ENCODE measurements at places on chromosomes 13 and 19.
A peak's percentile ranks its signal among the peaks of the same experiment; 100 is the strongest.

DNA sequence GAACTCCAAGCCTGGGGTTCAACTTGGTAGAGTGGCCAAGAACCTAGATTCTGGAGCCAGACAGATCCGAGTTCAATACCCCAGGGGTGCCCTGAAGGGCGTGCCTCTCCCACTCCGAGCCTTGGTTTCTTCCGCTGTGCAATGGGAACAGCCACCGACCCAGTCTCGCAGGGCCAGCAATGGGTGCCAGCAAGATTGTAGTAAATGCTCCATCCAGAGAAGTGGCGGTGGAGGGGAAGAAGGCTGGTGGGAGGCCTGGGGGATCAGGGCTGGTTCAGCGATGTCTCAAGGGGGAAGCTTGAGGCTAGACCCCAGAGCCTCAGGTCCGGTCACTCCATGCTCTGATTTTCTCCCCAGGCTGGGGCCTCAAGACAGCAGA is 4.5 kb downstream of the WIZ start:
- no peak for DNase-seq

DNA sequence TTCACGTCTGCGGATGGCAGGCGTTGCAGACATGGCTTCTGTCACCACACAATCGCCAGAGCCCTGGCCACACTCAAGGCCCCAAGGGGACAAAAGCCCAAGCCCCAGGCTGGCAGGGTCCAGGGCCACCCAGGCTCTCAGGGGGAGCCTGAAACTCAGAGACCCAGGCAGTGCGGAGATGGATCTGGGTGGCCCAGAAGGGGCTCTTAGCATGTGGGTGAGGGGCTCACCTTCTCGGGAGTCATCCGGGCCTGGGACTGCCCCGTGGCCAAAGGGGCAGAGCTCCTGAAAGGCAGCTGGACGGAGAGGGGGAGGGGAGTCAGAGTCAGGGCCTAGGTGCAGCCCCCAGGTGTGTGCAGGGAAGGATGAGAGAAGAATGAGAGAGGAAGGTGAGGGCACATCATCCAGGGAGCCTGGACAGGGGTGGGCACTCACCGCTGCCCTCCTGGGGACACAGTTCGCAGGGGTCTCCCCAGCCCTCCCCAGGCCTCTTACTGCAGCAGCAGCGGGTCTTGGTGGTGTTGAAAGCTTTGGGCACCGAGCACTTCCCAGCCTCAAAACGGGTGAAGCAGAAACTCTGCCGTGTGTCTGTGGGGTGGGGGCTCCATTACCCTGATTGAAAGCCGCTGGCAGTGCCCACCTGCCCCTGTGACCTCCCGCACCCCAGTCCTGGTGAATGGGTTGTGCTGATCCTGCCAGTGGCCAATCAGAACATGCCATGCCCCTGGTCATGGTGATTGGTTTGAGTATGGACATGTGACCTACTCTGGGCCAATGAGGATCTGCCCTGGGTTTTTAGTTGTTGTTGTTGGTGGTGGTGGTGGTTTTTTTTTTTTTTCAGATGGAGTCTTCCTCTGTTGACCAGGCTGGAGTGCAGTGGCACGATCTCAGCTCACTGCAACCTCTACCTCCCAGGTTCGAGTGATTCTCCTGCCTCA is 37.4 kb downstream of the CCL25 start:
- no peak for DNase-seq

- no peak for DNase-seq
Observed at GRCh38 chr13:109672545-109672944, 113.8 kb downstream of the IRS2 start.

DNA sequence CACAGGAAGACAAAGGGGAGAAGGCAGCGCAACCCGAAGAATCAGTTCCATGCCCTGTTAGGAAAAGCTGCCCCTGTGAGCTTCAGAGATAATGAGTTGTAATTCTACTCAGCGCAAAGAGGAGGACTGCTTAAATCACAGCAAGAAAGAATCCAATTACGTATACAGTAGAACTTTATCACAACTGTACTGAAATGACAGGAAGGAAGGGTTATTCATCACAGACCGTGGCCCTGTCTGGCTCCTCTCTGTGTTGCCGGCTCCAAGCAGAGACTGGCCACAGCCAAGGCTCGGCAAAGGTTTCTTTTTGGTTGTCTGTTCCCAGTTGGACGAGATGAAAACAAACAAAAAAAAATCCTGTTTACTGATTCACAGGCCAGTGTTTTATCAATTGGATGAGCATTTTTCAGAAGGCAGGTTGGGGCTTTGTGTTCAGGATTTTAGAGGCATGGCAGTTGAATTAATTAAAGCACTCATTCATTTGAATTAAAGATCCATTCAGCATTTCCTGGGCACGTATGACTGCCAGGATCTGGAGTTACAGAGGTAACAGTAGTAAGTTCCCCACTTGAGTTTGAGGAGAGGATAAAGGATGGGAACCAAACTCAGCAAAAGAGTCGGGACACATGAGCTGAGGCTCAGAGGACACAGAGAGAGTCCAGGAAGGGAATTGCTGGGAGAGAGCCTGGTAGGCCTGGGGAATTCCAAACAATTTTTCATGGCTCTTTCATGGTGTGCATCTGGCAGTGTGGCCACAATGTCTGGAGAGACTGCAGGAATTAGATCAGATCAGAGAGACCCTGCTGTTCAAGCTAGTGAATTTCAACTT is 341.0 kb downstream of the DNAJC15 start:
- no peak for DNase-seq

GRCh38 chr19:45876411-45877197 is 9.3 kb downstream of the IRF2BP1 start:
- peak; percentile 62 for DNase-seq

DNA sequence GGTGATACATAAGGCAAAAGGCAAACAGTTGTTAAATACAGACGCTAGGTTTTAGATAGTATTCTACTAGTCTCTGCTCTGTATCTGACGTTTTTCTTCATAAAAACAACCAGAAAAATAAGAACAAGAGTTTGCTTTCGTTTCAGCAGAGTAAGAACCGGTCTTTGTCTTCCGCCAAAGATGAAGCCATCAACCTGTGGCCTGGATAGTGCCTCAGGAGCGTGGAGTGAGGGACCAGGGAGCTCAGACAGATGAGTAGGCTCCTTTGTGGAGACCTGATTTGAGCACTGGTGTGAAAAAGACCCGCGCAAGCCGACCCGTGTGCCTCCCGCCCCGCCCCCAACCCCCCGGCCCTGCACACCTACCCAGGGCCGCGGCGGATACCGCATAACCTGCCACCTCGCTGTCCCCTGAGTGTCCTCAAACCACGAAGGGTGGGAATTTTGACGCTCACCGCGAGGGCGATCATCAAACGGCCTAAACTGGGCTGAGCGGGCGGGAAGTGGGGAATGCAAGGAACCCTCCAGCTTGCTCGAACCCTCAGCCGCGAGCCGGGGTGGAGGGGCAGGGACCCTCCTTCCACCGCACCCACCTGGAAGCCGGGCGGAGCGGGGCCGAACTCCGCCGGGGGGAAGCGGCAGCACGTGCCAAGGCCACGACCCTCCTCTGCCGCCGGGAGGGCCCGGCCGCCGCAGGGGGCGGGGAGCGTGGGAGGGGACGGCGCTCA is 866 bp upstream of the LMO7 start:
- no peak for DNase-seq

DNA sequence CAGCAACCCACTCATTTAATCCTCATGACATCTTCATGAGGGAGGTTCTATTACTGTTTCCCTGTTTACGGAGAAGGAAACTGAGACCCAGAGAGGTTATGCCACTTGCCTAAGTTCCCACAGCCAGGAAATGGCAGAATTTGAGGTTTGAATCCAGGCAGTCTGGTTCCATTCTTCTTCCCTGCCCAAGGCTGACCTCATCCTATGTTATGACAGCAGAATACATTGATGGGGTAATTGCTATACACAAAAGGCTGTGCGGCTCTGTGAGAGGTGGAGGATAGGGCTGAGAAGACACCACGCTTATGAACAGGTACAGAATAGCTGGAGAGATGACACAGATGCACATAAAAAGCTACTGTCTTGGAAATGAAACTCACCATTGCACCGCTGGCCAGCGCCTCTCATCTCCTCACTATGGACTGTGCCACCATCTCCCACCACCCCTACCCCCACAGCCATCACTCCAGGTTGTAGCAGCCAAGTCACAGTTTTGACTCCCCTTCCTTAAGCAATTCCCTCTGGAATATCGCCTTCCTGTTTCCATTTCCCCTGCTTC is 11.5 kb downstream of the MAG start:
- no peak for DNase-seq

Measured in suppressor macrophage treated with lipopolysaccharide for 1 hour (primary cell).